Cardiac muscle cell (in vitro differentiated cells and primary cell): ENCODE measurements at places on chromosomes 12 and 14.

- DNase-seq = no peak
Measured at GRCh38 chr12:4412465-4412864, 33.0 kb upstream of the FGF23 start.

DNA sequence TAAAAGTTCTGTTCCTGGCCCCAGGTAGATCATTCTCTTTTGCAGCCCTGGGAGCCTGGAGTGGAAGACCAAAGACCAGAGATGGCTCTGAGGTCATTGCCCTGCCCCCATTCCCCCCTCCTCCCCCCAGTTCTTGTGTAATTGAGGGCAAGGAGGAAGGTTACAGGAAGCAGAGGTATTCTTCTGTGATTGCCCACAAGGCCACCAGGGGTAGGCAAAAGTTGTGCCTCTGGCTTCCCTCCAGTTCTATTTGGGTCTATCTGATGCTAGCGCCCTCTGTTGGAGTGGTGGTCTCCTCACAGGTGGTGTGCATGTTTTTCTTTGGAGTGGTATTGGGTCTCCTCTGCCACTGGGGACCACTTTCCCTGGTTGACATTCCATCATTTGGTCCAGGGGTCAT lies 41.2 kb upstream of the CRY1 start:
- peak; percentile 2 for DNase-seq

DNA sequence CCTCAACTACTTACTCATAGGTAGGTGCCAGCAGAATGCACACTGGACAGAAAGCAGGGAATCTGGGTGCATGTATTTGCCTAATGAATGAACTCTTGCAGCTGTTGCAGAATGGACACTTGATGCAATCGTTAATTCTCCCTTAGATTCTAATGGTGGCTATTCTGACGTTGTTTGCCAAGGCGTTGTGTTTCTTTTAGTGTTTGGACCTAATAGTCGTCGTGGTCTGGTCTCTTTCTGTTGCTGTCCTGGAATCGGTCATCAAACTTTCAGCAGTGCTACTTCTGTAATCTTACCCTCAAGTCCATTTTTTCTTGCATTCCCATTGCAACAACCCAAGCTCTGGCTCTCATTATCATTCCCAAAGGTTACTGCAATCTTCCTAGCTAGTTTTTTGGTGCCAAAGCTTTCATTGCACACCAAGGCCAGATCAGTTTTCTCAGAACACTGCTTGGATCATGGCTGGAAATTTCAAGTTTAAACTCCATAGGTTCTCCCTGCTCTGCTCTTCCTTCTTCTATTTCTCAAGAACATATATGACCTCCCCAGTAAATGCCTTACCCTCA lies 31.3 kb downstream of the BMP4 start:
- no peak for DNase-seq

DNA sequence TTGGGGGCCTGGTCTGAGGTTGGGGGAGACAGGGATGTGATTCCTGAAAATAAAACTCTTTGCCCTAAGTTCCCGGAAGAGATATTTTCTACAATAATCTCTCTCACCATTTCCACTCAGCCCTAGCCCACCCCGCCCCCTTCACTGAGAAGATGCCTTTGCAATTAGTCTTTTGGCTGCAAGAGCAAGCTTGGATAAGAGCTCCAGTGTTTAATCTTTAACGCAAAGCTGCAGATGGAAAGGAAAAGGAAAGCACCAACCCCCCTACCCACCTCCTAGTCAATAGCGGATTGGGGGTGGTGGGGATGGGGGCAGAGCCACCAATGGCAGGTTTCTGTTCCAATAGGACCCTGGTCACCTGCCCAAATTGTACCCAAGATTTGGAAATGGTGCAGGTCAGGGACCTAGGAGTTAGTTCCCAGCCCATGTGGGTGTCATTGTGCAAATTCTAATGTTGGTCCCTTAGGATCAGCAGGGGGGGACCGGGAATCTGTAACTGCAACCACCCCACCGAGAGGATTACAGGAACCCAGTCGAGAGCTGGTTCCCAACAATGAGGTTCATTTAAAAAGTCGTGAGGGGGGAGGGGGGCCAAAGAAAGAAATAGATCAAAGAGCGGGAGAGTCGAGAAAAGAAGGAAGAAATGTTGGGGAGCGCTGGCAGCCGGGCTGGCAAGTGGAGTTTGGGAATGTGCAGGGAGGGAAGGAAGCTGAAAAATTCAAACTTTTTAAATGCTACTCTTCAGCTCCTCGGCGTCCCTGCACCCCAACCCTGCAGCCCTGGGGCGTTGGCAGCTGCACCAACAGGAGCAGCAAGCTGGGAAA lies 1.6 kb downstream of the ZFP36L1 start:
- DNase-seq = no peak

DNA sequence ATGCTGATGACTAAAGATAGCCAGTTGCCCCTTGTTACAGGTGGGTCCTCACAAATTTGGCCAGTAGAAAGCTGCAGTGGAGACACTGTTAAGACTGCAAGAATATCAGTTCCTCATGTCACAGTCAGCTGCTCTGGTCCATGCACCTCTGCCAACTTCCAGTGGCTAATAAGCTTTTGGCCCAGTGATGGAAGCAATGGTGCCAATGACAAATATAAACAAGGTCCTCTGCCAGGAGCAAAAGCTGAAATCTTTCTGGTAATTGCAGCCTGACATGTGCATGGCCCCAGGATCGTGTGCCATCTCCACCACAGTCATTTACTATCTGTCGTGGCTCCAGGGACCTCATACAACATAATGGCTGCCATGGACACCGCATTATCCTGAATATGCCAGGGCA lies 85.4 kb upstream of the TMEM260 start:
- DNase-seq = no peak

GRCh38 chr12:84702001-84702400 lies 210.6 kb downstream of the SLC6A15 start:
- no peak for DNase-seq

GRCh38 chr14:103105580-103106150 lies 11.1 kb downstream of the EXOC3L4 start:
- DNase-seq = no peak

GRCh38 chr14:60736494-60736893 lies 1.9 kb downstream of the MNAT1 start:
- peak; percentile 68 for DNase-seq

DNA sequence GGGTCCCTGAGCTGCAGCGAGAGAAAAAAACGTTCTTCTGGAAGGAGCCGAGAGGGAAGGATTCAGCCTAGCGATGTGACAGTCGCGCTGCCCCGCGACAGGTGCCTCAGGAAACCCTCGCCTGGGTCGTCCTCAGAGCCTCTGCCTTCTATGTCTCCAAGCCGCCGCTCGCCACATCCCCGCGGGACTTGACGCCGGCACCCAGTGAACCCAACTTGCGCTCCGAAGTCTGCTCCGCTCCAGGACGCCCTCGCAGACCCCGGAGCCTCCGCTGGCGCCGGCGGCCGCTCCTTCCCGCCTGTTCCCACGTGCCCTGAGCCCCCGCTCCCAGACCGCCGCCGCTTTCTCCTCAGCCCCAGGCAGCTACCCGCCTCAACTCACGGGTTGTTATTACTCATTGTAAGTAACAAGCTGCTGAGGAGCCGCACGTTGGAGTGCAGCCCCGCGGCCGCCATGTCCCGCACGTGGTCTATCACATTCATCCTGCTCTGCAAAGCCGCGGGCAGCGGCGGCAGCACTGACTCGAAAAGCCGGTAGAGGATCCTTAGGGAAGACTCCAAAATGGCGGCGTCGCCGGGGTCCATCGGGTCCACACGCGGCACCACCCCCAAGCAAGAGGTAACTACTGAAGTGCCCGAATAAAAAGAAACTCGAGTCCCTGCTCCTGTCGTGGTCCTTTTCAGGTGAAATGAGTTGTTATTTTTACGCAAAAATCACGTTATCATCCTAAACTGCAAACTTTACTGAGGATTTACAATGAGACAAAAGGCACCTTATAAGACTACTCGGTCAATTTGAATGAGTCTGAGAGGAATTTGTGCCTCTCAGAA lies at the start of gene ANAPC7:
TSS of gene ANAPC7 (minus strand) at position 563 of the 830 bp plus-strand sequence. CDS start at position 482, 81 bp downstream.
- DNase-seq = peak; percentile 96

GRCh38 chr12:77584860-77585259 lies 245.8 kb upstream of the NAV3 start:
- no peak for DNase-seq

DNA sequence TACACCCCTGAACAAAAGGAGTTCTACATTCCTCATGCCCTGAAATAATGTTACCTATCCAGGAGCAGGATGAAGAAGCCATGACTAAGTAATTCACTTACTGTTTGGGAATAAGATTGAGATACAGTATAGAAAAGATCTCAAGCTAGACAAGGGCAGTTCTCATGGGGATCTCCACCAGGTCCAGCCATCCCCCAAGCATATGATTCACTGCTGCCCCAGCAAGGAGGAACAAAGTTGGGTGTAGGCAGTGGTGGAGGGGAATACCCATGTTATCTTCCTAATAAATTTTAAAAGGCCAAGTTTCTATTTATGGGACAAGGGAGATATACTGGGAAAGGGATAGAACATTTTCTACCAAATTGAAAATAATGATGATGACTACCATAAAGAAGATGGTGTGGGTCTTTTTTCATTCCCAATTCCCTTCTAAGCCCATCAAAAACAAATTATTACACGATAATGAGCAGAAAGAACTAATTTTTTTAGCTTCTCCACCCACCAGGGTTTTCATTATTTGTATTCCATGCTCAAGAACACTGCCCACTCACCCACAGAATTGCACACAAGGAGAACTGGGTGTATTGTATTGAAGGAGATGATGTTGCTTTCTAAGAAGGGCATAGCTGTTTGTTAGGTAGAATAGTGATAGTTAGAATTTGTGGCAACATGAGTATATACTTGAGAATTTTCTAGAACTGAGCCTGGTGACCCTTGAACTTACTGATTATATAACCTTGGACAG lies 204.6 kb downstream of the BTG1 start:
- no peak for DNase-seq

DNA sequence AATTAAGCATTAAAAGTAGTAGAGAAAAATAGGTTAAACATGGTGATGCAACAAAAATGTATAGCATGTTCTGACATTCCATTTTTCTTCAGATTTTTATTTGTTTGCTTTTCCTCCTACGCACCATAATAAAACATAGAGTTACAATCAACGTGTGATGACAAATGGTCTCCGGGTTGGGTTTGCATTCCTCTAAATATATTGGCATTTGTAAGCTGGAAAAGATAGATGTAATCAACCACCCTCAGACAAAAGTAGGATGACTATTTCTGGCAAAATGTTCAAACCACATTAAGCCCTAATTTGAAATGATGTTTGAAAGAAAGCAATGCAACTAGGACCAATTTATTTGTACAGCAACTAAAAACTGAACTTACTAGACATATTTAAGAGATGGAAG lies 58.4 kb downstream of the SLC25A21 start:
- no peak for DNase-seq

- DNase-seq = no peak
Measured at GRCh38 chr14:33499687-33500086, 451.2 kb downstream of the EGLN3 start.

GRCh38 chr14:103713304-103714062 lies 1.8 kb downstream of the XRCC3 start:
- DNase-seq = no peak

DNA sequence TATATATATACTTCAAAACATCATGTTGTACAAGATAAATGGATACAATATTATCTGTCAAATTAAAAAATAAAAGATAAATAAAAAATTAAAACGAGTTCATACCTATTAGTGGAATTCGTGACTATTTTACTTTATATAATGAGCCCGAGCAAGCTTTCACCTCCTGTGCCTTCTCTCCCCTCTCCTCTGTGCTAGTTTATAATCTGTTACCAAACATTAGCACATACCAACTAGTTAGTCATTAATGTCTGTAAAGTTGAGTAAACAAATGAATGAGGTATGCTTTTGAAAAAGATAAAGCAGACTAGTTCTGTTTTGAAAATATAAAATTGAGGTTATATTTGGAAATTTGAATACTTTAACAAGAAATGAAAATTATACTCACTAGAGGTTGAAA lies 84.0 kb downstream of the LRRC9 start:
- DNase-seq = no peak

DNA sequence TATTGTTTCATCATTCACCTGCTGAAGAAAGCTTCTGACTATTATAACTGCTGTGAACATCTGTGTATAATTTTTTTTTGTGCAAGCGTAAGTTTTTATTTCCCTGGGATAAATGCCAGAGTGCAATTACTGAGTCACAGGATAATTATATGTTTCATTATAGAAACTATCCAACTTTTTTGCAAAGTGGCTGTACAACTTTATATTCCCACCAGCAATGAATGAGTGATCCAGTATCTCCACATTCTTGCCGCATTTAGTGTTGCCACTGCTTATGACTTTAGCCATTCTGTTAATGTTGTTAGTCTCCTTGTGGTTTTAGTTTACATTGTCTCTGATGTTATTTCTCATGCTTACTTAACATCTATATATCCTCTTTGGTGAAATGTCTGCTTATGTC lies 88.1 kb upstream of the CCDC175 start:
- no peak for DNase-seq
